ENCODE measurements at places on chromosomes 3 and 15. TPM values are rescaled to one million over a fixed set of nuclear protein-coding genes. Genes with fewer than 3 reads are reported as not detected.

SLC12A1 gene
- not detected for total RNA-seq

ZIC1 gene
- 0.61 TPM for total RNA-seq

IFT80 gene
- 30.2 TPM for total RNA-seq

TUSC2 gene
- 36.0 TPM for total RNA-seq

CEP19 gene
- total RNA-seq: 1.9 TPM

MAP6D1 gene
- total RNA-seq: 1.3 TPM

THRB gene
- total RNA-seq: not detected

WNT5A gene
- 0.30 TPM for total RNA-seq

NPAP1 gene
- total RNA-seq: not detected

CLSTN2 gene
- total RNA-seq: not detected

CCDC71 gene
- total RNA-seq: 20.5 TPM

SOX14 gene
- not detected for total RNA-seq

RYR3 gene
- not detected for total RNA-seq

SETMAR gene
- 12.7 TPM for total RNA-seq

DIPK2A gene
- total RNA-seq: 55.0 TPM

TRPC1 gene
- 14.7 TPM for total RNA-seq

ZMAT3 gene
- 26.0 TPM for total RNA-seq

CNTN3 gene
- total RNA-seq: 1.5 TPM

DPPA4 gene
- total RNA-seq: not detected

NEK10 gene
- 1.8 TPM for total RNA-seq

LDHAL6B gene
- not detected for total RNA-seq

SPTBN5 gene
- total RNA-seq: 7.0 TPM

DAZL gene
- total RNA-seq: not detected

GRIP2 gene
- not detected for total RNA-seq

SEMA6D gene
- total RNA-seq: 1.6 TPM

SLC2A2 gene
- not detected for total RNA-seq

DLL4 gene
- total RNA-seq: 218 TPM

PLCB2 gene
- total RNA-seq: 7.8 TPM

GUCA1C gene
- total RNA-seq: not detected

PDZRN3 gene
- total RNA-seq: 0.65 TPM

ITPKA gene
- 0.65 TPM for total RNA-seq

ASB14 gene
- not detected for total RNA-seq

SLC28A2 gene
- total RNA-seq: not detected

SLC24A5 gene
- under 0.01 TPM for total RNA-seq

KCNMB3 gene
- 0.65 TPM for total RNA-seq

CCR9 gene
- total RNA-seq: not detected

MPI gene
- total RNA-seq: 63.3 TPM

CLDN16 gene
- total RNA-seq: under 0.01 TPM

NEK11 gene
- total RNA-seq: 4.0 TPM

ISG20 gene
- total RNA-seq: 17.2 TPM

GRK7 gene
- total RNA-seq: not detected

ZBED2 gene
- not detected for total RNA-seq

TEX55 gene
- total RNA-seq: not detected
